ENCODE measurements at places on chromosomes 7 and 10.

DNA sequence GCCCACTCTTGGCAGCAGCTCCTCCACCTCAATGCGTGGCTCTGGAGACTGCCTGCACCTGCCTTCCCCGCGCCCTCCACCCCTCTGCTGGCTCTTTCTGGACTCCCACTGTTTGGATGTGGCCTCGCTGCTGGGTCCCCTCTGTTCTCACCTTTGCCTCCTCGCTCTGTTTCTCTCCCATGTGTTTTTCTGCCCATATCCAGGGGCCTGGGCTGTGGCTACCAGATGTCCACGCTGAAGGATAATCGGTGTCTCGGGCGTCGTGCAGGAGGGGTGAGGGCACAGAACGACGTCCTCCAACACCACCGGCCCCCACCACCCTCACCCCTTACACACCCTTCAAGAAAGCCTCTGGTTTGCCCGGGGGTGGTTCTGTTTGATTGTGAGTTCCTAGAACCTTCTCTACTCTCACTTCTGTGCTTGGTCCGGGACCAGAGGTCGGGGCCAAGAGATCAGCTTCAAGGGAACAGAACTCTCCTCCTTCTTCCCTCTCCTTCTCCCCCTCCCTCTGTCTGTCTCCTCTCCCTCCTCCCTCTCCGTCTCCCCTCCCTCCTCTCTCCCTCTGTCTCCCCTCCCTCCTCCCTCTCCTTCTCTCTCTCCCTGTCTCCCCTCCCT lies 31.7 kb downstream of the AP5Z1 start:
- no peak for DNase-seq

DNA sequence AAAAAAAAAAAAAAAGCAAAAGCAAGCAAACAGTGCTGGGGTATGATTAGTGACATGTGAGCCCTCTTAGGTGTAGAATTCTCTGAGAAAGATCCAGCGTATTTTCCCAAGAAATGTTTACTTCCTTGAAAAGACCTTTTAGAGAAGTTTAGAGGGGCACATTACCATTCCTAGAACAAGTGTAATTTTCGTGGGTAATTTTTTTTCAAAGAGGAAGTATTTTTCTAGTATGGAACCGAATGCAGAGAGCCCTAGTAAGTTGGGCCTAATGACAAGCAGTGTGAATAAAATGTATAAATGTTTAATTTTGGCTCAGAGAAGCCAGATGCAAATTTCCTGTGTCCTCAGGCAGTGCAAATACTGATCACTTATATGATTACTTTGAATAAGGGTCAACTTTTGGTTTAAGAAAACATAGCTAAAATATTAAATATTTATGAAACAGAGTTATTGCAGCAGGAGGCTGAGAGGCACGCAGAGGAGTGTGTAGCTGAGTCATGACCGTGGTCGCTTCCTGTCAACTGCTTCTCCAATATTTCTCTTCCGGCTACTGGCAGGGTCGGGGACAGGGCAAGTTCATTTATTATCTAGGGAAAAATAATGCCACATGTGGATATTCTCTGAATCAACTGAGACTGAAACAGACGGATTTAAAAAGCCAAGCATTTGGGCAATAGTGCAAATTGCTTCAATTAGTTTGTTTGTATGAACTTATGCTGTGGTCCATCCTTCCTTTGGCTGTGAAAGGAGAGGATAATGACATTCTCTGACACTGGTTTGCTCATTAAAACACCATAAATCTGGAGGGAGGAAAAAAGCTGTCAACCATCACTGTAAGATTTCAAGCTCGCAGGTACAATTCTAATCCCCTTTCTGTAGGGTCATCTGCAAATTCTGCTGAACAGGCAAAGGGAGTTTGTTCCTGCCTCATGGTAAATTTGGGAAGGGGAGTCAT lies 495.2 kb downstream of the GLRX3 start:
- no peak for DNase-seq

DNA sequence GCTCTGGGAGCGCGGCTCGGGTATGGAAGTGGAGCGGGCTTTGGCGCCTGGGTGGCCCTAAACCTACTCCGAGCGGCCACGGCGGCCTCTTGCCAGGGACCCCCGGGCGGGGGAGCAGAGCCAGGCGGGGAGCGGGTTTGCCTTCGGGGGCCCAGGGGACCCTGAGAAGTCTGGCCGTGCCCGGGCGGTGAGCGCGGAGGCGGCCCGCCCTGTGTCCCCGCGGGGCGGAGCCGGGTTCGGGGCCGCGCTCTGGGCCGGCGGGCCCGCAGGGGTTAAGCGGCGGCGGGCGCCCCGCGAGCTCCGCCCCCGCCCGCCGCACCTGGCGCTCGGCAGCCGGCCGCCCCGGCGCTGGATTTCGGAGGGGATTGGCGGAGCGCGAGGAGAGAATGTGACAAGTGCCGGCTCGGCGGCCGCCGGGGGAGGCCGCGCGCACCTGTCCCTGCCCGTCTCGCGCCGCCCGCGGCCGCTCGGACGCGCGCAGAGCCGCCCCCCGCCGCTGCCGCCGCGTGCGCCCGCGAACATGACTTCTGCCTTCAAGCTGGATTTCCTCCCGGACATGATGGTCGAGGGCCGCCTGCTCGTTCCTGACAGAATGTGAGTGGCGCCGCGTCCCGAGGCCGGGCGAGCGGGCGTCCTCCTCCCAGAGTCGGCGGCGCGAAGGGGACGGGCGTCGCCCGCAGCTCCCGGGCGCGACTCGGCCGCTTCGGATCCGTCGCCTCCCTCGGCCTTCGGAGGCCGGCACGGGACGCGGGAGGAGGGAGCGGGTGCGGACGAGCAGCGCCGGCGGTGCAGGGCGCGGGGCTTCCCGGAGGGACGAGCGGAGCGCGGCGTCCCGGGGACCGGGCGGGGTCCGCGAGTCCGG lies at the start of gene CELF2:
TSS of gene CELF2 (plus strand) at position 303 of the 862 bp plus-strand sequence. CDS start at position 521, 218 bp downstream.
- DNase-seq: peak; percentile 51

- no peak for DNase-seq
Measured at GRCh38 chr7:44162179-44162578, 21.0 kb upstream of the MYL7 start.

- no peak for DNase-seq
Measured at GRCh38 chr7:80967071-80967916, 48.4 kb upstream of the SEMA3C start.

- no peak for DNase-seq
Measured at GRCh38 chr7:49639068-49639593, 134.3 kb upstream of the VWC2 start.

DNA sequence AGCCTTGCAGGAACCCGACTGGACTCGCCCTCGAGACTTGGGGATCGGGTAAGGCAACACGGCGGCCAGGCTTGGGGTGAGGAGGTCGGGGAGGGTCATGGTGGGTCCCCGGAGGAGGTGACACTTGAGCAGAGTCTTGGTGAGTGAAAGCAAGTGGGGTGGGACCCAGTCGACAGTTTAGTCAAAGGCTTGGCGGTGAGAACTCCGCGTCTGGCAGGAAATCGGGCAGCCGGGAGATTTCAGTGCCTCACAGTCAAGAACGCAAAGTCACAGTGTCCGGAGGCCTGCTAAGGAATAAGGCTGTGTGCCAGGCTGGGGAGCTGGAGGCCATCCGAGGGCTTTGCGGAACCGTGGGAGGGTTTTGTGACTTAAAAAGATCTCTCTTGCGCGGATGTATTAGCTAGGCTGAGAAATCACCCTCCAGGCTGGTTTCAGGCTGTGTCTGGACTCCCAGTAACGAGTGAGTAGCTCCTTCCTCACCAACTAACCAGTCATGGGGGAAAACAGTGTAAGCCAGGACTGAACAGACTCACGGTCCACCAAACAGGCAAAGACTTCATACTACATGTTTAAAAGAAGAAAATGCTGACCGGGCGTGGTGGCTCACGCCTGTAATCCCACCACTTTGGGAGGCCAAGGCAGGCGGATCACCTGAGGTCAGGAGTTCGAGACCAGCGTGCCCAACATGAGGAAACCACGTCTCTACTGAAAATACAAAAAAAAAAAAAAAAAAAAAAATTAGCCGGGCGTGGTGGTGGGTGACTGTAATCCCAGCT lies 613 bp downstream of the AP5Z1 start:
- DNase-seq: no peak

DNA sequence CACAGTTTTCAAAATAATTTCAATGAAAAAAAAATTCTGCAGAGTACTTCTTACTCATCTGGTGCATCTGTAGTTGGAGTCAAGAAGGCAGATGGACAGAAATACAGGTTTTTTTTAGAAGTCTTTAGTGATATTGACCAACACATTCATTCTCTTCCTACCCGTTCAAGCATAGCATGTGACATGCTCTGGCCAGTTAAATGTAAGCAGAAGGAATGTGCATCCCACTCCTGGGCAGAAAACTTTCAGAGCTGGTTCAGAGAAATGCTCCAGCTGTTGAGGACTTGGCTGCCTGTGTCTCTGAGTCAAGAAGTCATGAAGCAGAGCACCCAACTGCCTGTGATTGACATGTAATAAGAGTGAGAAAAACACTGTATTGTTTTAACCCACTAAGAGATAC lies 665.3 kb upstream of the IGFBP3 start:
- DNase-seq: no peak

- no peak for DNase-seq
Measured at GRCh38 chr7:157033483-157034473, 23.3 kb upstream of the MNX1 start.

DNA sequence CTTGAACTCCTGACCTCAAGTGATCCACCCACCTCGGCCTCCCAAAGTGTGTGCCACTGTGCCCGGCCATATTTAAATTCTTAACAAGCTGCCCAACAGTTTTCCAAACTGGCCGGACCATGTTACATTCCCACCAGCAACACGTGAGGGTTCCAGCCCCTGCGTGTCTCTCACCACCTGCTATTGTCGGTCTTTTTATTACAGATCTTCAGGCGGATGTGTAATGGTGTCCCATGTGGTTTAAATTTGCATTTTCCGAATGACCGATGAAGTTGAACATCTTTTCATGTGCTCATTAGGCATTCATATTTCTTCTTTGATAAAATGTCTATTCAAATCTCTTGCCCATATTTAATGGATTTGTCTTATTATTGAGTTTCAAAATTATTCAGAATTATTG lies 11.5 kb downstream of the ELFN1 start:
- DNase-seq: no peak

DNA sequence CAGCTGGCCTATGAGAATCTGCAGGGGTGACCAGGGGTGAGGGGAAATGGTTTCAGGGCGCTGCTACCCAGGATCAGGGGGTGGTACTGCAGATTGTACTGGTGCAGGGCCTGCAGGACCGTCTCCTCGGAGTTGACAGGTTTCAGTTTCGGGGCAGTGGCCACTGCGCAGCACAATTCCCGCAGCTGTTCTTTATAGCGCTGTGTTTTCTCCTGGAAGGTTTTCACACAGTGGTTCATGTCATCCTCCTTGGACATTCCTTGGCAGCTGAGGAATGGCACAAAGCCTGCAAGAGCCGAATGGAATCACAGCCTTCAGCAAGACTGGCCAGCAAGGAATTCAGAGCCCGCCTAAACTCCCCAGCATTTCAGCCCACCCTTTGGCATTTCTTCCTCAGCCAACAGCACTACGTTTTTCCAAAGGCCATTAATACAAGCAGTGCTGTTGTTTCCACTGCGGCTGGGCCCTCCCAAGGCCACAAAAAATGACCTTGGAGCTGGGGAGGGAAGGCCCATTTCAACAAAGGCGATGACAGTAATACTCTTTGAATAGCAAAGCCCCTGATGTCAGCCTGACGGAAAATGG lies 44.9 kb downstream of the PNLIPRP2 start:
- DNase-seq: no peak

- DNase-seq: no peak
Measured at GRCh38 chr10:116298586-116298985, 25.6 kb upstream of the GFRA1 start.

All from COR-L47 (cell line).